M059J (cell line): ENCODE measurements at places on chromosomes 12 and 14. TPM values are rescaled to one million over a fixed set of nuclear protein-coding genes. Genes with fewer than 3 reads are reported as not detected.

Gene CS
- total RNA-seq: 120 and 153 TPM in 2 replicates

Gene ERP27
- not detected in 2 replicates for total RNA-seq

Gene KERA
- total RNA-seq: not detected in 2 replicates

Gene METTL1
- total RNA-seq: 8.4 and 12.4 TPM in 2 replicates

Gene BIN2
- total RNA-seq: not detected in 2 replicates

Gene RNF31
- 64.9 and 68.0 TPM in 2 replicates for total RNA-seq

Gene ESR2
- total RNA-seq: not detected in 2 replicates

Gene KRT74
- total RNA-seq: not detected in 2 replicates

GRCh38 chr12:68608191-68608590 lies 2.5 kb upstream of the RAP1B start:
- DNase-seq: no peak

DNA sequence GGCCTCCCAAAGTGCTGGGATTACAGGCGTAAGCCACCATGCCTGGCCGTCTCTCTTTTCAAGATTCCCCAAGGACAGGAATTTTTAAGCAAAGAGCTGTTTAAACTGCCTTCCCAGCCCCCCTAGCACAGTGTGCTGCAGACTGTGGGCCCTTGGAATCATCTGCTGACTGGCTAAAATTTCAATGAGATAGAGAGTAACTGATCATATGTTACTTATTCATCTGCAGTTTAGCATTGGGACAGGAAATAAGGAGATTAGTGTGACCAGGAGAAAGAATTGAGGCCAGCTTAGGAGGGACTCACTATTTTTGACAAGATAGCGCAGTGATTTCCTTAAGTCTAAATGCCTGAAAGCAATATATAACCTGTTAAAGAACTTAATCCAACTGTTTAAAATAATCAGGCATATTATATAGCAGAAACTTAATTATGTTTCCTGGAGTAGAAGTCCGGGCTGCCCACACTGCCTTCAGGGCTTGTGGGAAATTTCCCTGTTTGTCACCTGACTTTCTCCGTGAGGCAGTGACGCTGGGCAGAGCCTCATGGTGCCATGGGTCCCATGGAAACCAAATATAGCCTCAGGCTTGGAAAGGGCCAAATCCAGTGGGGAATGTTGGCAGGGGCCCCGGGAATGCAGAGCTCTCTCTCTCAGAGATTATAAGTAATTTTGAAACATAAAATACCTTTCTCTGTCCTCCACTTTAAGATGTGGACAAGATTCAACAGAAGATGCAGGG lies 22.8 kb upstream of the CEBPE start:
- DNase-seq: peak; percentile 97

DNA sequence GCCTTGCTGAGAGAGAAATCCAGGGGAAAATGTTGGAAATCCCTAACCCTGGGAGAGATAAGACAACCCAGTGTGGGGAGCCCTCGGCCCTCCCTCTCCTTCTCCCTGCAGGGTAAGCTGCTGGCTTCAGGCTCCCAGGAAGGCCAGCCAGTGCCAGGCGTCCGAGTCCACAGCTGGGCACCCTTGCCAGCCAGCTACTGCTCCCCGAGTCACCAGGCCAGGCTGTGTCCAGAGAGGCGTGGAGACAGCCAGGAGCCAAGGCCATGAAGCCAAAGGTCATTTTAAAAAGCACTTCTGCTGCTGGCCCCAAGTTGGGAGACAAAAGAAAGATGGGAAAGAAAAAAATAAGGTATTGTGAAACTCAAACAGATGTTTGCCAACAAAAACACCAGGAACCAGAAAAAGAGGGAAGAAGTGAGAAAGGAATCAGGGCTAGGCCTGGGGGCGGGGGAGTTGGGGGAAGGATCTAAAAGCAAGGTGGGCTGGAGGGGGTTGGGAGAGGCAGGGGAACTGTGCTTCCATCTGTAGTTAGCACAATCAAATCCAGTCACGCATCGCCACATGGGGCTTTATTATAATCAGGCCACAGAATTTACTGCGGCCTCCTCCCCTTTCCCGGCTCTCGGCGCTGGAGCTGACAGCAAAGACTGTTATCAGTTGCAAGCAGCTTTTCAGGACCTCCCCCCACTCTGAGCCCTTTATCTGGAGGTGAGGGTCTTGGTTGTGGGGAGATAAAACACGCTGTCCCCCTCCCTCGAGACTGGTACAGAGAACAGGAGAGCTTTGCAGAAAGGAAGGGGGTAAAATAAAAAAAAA lies 33.5 kb downstream of the RBM19 start:
- DNase-seq: no peak

DNA sequence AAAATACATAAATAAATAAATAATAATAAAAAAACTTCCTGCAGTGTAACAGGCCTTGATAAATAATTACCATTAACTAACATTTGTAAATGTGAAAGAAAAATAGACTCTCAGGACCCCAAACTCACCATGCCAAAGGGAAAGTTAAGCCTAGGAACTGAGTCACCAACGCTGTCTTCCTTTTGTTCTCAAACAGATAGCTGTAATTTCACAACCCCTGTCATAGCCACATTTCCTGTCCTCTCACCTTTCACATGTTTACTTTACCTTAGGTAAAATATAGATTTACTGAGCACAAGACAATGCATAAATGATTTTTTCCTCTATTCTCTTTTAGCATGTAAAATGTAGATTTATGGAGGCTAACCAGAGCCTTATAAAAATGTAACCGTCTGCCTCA lies 35.9 kb upstream of the CHST11 start:
- DNase-seq: no peak

DNA sequence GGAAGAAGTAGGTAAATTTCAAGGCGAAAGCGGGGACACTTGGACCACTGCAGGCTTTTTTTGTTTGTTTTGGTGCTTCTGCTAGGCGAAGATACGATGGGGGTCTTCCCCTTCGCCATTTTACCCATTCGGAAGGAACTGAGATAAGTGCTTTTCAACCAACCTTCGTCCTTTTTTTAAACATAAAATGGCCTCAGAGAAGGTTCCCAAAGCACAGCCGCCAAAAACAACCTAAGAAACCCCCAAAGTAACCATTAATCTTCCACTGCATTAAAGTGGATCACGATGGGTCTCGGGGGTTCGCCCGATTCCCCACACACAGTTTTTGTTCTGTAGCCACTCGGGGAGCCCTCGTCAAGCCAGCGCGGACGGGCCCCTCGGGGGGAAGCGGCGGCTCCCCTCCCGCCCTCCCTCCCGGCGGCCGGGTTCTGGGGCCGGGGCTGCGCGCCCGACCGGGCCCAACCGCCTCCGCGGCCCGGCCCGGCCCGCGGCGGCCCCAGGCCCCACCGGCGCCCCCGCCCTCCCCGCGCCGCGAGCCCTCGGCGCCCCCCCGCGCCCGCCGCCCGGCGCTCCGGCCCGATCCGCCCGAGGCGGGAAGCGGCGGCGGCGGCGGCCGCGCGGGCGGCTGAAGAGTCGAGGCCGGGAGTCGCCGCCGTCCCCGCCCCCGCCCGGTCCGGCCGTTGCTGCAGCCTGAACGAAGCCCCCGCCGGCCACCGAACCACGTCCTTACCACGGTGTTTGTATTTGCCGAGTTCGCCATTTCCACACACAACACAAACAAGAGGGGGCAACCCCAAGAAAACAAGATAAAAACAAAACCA lies 790 bp downstream of the GTF2A1 start:
- peak; percentile 29 for DNase-seq

DNA sequence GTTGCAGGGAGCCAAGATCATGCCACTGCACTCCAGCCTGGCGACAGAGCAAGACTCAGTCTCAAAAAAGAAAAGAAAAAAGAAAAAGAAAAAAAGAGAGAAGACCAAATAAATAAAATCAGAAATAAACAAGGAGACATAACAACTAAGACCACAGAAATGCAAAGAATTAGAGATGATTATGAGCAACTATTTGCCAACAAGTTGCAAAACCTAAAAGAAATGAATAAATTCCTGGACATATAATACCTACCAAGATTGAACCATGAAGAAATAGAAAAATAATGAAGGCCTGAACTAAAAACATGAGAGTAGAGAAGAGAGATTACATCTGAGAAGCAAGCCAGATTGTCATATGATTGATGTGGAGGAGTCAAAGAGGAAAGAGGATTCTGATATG lies 17.6 kb upstream of the EPS8 start:
- no peak for DNase-seq

DNA sequence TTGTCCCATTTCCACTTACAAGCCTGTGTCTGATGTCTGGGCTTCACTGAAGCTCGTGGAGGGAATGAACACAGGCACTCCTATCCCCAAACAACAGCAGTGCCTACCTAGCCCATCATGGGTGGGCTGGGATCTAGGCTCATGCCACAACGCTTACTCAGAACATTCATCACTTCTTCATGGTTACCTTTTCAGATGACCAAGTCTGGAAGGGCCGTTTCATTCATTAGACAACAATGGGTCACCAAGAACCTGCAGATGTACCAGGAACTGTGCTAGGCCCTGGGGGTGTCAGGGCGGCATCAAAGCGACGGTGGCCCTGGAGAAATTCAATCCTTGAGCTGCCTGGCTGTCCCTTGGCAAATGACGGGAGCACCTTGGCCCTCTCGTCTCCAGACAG lies 64.9 kb upstream of the FZD10 start:
- no peak for DNase-seq

- no peak for DNase-seq
Measured at GRCh38 chr12:43237238-43237879, 314.6 kb downstream of the ADAMTS20 start.

DNA sequence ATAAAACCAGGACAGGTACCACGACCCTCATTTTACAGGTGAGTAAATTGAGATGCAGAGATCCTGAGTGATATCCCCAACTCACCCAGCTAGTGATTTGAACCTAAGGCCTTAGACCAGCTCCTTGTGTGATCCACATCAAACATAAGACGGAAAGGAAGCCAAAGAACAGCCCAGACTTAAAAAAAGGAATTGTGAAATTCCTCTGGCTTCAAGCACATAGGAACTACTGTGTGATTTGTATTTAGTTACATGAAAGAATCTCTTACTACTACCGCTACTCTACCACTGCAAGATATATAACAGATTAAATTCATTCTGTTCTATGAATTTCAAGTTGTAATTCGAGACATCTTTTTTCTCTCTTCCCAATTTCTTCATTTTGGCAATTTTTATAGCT lies 10.5 kb downstream of the E2F7 start:
- no peak for DNase-seq

DNA sequence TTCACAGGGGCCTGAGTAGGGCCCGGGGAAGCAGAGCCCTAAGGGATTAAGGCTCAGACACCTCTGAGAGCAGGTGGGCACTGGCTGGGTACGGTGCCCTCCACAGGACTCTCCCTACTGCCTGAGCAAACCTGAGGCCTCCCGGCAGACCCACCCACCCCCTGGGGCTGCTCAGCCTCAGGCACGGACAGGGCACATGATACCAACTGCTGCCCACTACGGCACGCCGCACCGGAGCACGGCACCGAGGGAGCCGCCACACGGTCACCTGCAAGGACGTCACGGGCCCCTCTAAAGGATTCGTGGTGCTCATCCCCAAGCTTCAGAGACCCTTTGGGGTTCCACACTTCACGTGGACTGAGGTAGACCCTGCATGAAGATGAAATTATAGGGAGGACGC lies 7.1 kb downstream of the LTBR start:
- DNase-seq: no peak
